Spleen (tissue), 13 donors: ENCODE measurements at places on chromosomes 13 and 19. TPM values are rescaled to one million over a fixed set of nuclear protein-coding genes. Genes with fewer than 3 reads are reported as not detected.

Gene CYP4F12
- total RNA-seq: 3.0 TPM

Gene PRR22
- 4.6 TPM for total RNA-seq

Gene PDX1
- not detected for total RNA-seq

Gene PLIN3
- total RNA-seq: 48.6 TPM

Gene EEF1AKMT1
- 6.0 TPM for total RNA-seq

Gene TINCR
- total RNA-seq: 0.27 TPM

Gene FBN3
- not detected for total RNA-seq

Gene AMER2
- total RNA-seq: not detected

Gene NMRK2
- not detected for total RNA-seq

Gene TNNT1
- total RNA-seq: 5.4 TPM

GRCh38 chr13:37657134-37657533 lies 58.6 kb upstream of the POSTN start:
- no peak for DNase-seq

GRCh38 chr19:35719402-35720162 lies 1.8 kb downstream of the KMT2B start:
- DNase-seq: peak; percentile 79

DNA sequence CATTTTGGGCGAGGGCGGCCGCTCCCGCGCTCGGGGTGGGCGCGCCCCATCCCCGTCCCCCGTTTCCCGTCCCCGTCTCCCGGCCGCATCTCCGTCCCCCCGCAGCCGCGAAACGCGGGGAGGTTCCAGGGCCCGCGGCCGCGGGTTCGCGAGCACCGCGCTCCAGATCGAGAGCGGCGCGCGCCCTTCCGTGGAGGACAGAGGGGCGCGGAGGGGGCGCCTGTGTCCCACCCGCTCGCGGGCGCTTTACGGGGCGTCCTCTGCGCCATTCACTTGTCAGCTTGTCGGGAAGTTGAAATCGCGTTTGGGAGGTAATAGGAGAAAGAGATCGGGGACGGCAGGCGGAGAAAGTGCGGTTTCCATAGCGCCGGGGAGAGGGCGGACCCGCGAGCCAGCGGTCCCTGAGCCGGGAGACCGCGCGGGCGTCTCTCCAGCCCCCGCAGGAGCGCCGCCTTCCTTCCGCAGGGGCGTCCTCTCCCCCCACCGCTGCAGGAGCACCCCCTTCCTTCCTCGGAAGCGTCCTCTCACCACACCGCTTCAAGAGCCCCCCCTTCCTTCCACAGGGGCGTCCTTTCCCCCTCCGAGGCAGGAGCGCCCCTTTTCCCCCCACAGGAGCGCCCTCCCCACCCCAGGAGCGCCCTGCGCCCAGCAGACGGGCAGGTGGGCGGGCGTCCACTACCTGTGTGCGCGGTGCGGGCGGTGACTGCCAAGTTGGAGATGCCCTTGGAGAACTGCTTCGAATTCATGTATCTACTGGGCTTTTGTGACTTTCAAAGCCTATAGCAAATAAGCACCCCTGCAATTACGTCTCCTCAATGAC lies 962 bp upstream of the IRS2 start:
- DNase-seq: peak; percentile 90

DNA sequence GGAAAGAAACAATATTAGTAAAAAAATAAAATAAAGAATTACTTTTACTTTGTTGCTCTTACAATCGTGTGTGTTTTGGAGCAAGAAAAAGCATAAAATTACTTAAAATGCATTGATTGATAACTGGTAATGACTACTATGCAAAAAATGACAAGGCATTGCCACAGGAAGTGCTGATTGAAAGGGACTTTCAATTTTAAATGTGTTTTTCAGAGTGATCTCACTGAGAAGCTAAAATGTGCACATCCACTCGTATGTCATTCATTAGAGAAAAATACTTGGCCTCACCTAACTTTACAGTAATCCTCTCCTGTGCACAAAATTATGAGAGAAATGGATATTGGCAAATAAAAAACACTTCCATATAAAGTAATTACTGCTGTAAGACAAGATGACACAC lies 934.9 kb downstream of the SLITRK6 start:
- no peak for DNase-seq

DNA sequence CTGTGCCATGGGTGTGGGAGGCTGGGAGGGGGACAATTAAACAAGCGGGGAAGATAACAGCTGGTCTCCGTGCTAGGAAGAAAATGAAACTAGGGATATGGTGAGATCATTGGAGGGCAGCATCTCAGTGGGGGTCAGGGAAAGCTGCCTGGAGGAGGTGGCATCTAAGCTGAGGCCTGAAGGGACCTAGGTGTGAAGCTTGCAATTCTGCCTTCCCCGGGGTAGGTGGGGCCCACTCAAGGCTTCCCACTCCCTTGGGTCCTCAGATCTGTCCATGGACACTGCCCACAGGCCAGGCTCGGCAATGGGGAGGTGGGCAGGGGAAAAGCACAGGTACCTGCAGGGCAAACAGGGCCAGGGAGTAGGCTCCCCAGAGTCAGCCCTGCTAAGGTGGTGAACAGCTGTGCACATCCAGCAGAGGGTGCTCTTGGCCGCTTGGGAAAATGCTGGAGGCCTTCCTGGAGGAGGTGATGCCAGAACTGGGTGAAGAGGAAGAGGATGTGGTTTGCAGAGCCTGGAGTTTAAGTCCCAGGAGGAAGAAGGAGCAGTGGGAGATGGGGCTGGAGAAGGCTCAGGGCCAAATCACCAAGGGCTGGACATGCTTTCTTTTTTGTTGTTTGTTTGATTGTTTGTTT lies 25.7 kb upstream of the CCNE1 start:
- DNase-seq: no peak

GRCh38 chr13:22060187-22060586 lies 389.3 kb downstream of the FGF9 start:
- no peak for DNase-seq

DNA sequence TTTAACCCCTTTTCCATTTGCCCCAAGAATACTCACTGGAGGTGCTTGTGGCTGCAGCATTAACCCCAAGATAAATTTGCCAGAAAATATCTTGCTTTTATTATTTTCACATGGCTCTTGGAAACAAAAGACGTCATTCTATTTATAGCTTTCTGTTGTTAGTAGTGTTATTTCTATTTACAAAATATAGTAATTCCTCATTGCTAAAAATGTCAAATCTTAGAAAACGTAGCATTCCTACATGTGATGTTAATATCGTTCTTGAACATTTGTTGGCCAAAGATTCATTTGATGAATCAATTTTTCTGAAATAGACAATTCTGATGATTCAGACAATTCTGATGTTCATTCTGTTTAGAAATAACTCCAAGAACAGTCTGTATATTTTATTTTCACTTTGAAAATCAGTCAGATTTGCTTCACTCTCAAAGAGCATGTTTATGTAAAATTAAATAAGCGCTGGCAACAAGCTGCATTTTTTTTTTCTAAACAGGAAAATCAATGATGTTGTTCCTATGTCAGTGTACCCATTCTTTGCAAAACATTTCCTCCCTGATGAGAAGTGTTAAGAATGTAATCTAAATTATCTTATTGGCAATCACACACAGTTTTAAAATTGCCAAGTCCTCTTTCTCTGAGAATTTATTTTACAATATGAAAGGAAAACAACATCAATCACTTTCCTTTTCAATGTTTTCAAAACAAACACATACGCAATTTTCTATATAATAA lies 334.0 kb downstream of the KCTD12 start:
- no peak for DNase-seq

DNA sequence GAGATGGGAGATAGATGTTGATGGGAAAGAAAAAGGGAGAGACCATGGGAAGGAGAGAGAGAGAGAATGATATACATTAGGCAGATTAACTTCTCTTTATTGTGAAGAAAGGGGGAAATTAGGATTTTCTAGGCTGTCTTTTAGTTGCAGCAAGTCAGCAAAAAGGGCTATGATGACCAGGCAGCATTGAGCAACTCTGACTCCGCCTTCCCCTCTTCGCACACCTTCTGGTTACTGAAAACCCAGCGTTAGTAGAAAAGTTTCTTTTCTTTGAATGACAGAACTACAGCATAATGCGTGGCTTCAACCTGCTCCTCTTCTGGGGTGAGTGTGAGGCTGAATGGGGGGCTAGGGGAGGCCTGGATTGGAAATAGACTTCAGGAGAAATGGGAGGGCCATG lies at the start of gene ADGRE1:
Gene ADGRE1, plus strand, starts transcription at position 264 of the 400 bp plus-strand sequence. Its CDS starts 30 bp downstream, at position 294.
- DNase-seq: peak; percentile 83
